ENCODE measurements at places on chromosomes 16 and 17. TPM values are rescaled to one million over a fixed set of nuclear protein-coding genes. Genes with fewer than 3 reads are reported as not detected.

DNA sequence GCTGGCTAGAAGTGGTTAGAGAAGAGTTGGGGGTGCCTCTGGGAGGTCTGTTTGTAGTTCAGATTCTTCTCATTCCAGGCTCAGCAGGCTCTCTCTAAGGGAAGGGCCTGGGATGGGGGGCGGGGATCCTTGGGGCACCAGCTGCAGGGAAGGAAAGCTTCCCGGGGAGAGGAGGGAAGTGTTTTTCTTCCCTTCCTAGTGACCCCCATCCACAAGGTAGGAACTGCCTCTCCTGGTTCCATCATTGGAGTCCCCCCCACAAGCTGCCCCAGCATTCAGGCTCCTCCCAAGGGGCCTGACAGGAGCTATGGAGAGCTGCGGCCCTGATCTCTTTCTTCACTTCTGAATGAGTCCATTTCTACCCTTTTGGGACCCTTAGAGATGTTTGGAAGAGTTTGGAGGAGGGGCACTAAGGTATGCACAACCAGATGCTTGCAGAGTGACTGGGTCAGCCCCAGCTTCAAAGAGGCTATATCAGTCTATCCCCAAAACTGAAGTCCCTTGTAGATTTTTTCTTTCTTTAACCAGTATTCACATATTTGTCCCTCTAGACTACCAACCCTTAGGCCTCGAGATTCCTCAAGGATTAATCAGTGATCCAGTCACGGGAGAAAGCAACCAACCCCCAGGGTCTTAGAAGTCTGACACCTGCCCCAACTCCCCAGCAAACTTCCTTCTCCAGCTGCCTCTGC is 13.9 kb upstream of the FZD2 start:
- no peak overlapping the region for H3K27ac ChIP-seq
- no peaks in the 10 kb centered on the region for H3K4me1 ChIP-seq
- H3K27me3 ChIP-seq, result peaks cover 5% of the 10 kb centered on the region
- H3K36me3 ChIP-seq, result no peaks in the 10 kb centered on the region
- DNase-seq, result no peak

GRCh38 chr17:74780443-74781238 is 4.5 kb upstream of the NAT9 start:
- peaks cover under 1% of the 10 kb centered on the region for H3K36me3 ChIP-seq
- peak overlapping the region; percentile 64 for H3K27ac ChIP-seq
- peak overlapping the region; percentile 40 for H3K4me3 ChIP-seq
- DNase-seq, result peak; percentile 29

DNA sequence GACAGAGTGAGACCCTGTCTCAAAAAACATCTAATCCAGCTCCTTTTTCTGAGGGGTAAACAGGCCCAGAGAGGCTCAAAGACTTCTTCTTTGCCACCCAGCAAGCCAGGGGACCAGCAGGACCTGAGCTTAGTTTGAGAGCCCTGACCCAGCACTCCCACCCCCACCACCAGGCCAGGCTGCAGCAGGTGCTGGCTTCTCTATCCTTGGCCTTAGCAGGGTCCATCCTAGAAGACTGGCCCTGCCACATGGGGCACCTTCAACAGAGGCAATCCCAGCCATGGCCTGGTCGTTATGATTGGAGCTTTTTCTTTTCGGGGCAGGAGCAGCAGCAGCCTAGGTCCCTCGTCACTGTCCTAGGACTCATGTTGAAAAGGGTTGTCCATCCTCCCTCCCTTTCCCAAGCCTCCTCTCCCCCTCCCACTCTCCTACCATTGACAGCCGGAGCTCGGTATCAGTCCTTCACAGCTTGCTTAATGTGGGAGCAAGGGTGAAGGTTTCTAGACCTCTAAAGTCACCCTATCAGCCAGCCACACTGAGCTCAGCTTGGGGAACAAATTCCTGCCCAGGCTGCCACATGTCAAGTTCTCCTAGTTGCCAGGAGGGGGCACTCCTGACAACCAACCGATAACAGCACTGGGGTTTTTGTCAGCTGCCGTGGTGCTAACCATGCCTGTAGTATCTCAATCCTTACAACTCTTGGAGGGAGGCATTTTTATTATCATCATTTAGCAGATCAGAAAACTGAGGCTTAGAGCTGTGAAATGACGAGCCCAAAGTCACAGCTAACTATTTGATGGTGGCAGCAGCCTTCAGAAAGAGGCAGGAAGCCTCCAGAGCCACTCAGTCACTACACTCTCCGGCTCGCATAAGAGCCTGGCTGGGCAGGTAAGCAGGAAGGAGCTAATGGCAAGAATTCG is 11.2 kb downstream of the MRPL27 start:
- H3K27me3 ChIP-seq, result no peaks in the 10 kb centered on the region
- peaks cover 7% of the 10 kb centered on the region for H3K4me1 ChIP-seq
- peak overlapping the region; percentile 57 for H3K4me3 ChIP-seq
- peak overlapping the region; percentile 42 for H3K27ac ChIP-seq
- peaks cover 41% of the 10 kb centered on the region for H3K36me3 ChIP-seq
- DNase-seq, result peak; percentile 28

- H3K4me1 ChIP-seq, result no peaks in the 10 kb centered on the region
- no peak for DNase-seq
- H3K27me3 ChIP-seq, result no peaks in the 10 kb centered on the region
- no peaks in the 10 kb centered on the region for H3K36me3 ChIP-seq
- no peak overlapping the region for H3K27ac ChIP-seq
Observed at GRCh38 chr16:89005201-89006035, 28.4 kb upstream of the CBFA2T3 start.

- peaks cover 47% of the 10 kb centered on the region for H3K4me1 ChIP-seq
- no peaks in the 10 kb centered on the region for H3K27me3 ChIP-seq
- peak; percentile 65 for DNase-seq
- H3K4me3 ChIP-seq, result peak overlapping the region; percentile 74
- H3K36me3 ChIP-seq, result peaks cover 19% of the 10 kb centered on the region
Observed at GRCh38 chr16:4847774-4848587, 700 bp downstream of the UBN1 start.

- H3K4me3 ChIP-seq, result no peak overlapping the region
- H3K27me3 ChIP-seq, result peaks cover 2% of the 10 kb centered on the region
- peaks cover 5% of the 10 kb centered on the region for H3K4me1 ChIP-seq
Observed at GRCh38 chr16:9007177-9007794, 43.6 kb upstream of the USP7 start.

DNA sequence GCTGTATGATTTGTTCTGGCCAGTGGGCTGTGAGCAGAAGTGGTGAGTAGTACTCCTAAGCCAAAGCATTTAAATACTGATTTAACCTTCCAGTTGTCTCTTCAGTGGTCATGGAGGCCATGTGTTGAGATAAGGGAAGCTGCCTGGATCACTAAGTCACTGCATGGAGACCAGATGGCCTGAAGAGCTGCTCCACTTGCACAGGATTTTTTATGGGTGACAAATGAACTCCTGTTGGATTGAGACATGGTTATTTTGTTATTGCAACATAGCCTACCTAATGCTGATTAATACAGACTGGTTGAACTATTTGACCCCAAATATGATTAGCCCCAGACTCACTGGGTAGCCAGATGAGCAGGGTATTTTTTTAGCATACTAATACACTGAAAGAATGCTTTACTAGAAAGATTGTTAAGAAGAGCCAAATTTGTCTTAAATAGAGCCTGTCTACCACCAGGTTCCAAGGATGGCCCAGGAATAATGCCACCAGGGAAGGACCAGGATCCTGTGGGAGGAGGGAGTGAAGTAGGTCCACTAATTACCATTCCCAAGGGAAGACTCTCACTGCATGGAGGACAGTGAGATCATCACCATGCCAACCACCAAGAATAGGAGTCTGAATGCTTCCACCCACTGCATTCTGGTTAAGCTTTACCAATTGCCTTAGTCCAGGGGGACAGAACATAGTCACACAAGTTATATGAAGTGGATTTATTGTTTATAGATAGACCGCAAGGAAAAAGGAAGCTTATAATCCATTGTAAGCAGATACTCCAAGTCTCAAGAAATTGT is 187.4 kb upstream of the IRX6 start:
- no peaks in the 10 kb centered on the region for H3K36me3 ChIP-seq
- H3K4me3 ChIP-seq, result no peak overlapping the region
- H3K27ac ChIP-seq, result no peak overlapping the region
- no peaks in the 10 kb centered on the region for H3K4me1 ChIP-seq

The TLCD2 gene
- total RNA-seq, result 0.35 TPM

The HES7 gene
- not detected for total RNA-seq

The TPSG1 gene
- not detected for total RNA-seq

Data from CD4-positive, CD25-positive, alpha-beta regulatory T cell (primary cell).